Activated CD4-positive, alpha-beta T cell treated with anti-CD3 and anti-CD28 coated beads for 1 hour (primary cell): ENCODE measurements at places on chromosomes 4 and X.

DNA sequence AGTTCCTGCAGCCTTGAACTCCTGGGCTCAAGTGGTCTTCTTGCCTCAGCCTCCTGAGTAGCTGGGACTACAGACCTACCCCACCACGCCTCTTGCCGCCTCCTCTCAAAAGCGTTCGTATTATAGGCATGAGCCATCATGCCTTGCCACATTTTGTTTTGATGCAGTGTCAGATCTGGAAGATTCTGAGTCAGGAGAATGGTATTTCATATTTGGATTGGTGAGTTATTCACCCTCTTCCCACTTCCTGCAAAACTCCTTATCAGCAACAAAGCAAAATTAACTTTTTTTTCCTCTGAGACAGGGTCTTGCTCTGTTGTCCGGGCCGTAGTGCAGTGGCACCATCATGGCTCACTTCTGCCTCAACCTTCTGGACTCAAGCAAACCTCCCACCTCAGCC, 29.6 kb downstream of the REST start:
- no peak for DNase-seq

GRCh38 chrX:116872931-116873330, 410.2 kb upstream of the CT83 start:
- DNase-seq: no peak

DNA sequence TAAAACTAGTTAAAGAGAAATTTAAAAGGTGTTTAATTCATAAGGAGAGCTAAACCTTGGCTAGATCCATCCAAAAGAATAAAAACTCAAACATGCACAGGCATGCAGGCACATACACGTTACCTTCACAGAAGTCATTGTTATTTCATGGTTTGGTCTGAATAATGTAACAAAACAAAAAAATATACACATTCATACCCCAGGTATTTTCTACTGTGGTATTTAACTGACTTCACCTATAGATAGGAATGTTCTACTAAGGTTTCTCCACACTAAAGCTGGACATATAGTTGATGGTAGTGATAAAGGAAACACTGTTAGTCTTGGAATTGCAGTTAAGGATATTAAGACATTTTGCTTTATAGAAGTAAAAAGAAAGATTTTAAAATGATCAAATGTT, 283.6 kb upstream of the PCDH10 start:
- DNase-seq: no peak

GRCh38 chr4:117084866-117085701, at the start of gene TRAM1L1:
Gene TRAM1L1, minus strand, starts transcription at chr4:117085576. Its CDS starts 183 bp downstream, at chr4:117085393.
- no peak for DNase-seq

- DNase-seq: no peak
These were observed 169.2 kb upstream of the LEF1 start for GRCh38 chr4:108337923-108338322.

DNA sequence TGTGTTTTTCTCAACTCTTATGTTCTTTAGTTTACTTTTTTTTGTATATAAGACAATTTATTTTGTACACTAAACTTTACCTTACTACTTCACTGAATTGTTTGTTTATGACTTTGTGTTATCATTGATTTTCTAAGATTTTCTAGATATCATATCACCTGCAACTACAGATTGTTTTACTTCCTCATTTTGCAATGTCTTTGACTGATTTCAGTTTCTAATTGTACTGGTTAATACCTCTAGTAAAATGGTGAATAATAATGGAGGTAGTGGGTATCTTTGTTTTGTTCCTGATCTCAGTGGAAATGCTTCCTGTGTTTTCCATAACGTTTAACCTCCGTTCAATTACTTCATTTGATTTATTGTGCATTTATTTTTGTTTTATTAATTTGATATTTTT, 490.2 kb downstream of the TLL1 start:
- DNase-seq: no peak

DNA sequence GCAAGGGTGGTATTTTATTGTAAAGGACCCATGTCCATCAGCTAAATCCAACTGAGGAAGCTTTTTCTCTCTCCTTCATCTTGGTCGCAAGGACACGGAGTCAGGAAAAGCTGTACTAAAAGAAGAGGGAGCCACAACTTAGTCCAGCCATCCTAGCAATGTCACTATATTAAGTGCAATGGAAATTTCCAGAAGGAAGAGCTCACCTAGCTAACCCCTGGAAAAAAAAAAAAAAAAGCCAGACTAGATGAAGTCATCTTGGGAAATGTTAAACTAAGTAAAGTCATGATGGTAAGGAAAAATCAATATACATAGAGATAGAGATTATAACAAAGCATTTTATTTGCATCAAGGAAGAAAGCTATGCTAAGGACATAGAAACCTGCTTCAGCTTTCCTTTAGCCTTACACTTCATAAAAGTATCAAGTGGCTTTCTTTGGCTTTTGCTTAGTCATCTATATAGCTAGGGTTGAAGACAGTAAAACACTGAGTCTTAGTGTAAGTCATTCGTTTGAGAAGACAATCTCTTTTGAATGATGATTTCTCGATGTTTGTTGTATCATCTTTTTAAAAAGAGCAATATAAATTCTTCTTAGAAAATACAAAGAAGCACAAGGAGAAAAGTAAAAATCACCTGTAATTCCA, 18.6 kb upstream of the CA5B start:
- no peak for DNase-seq

- DNase-seq: no peak
These were observed 151.7 kb upstream of the CXCL13 start for GRCh38 chr4:77453911-77454310.

- DNase-seq: no peak
These were observed 1082.0 kb downstream of the RAPGEF2 start for GRCh38 chr4:160184884-160185283.

DNA sequence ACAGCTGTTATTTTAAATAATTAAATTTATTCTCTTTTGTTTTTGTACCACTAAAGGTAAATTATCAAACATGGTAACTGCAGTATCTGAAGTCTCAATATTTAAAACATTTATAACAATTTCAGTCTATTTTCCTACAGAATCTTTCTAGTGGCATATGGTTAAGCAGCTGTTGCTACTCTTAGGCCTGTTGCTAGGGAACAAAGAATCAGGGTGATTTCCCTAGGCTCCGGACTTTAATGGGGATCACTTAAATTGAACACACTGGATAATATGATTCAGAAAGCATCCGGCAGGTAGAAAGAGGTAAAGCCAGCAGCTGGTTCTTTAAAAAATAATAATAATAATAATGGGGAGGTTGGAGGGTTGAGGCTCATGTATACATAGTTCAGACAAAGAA, 17.6 kb downstream of the FBXO8 start:
- DNase-seq: no peak

DNA sequence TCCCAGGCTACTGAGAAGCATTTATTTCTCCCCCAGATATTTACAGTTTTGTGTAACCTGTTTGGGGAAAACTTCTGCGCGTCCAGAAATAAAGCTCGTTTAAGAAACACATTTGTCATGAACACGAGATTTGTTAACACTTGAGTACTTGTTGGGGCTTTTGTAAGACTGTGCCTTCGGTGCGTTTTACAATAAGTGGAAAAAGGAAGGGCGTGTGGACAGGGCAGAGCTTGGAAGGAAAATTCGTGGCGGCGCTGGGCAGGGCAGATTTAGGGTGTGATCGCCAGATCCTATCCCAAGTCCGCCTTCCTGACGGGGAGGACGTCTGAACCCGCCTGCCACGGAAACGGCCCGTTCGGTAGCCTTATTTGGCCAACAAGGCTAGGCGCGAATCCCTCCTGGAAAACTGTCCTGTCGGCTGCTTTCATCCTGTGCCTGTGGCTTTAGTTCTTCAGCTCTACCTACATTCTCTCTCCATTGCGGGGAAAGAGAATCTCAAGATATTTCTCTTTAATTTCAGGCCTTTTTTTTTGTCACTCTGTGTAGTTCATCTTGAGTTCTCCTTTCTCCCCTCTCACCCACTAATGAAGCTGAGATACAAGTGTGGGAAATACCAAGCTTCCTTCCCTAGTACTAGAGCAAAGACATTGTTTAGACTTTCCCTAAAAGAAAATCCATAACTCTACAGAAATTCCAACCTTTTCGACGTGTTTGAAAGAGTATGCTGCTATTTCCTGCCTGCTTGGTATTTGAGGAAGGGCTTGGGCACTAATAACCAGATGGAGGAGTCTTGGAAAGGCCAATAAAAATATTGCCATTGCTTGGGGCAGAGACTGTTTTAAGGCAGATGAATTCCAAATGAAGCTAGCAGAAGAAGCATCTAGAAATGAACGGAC, 982 bp downstream of the PDLIM5 start:
- DNase-seq: no peak

DNA sequence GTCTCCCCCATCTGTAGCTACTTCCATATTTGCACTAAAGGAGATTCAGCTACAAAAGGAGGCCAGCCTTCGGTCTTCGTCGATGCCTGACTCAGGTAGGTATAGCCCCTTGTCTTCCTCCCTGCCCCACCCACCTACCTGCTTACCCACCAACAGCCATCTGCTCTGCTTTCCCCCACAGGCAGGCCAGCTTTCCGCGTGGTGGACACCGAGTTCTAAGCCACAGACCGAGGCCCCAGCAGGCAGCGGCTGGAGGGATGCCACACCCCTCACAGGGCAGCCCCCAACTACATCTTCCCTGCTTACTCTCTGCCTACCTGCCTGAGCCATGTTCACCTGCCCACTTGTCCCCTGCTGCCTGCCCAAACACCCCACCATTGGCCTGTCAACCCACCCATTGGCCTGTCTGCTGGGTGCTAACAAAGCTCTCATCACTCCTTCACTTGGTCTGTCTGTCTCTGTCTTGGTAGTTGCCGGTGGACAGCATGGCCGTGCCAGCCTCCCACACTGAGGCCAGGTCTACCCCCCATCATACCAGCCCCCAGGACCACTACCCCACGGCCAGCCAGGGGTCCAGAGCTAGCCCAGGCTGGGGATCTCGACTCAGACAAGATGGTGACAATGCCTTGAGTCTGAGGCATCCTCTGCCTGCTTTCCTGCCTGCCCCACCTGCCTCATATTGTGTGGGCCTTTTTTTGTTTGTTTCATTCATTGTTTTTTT, 4.1 kb upstream of the USP11 start:
- DNase-seq: no peak

DNA sequence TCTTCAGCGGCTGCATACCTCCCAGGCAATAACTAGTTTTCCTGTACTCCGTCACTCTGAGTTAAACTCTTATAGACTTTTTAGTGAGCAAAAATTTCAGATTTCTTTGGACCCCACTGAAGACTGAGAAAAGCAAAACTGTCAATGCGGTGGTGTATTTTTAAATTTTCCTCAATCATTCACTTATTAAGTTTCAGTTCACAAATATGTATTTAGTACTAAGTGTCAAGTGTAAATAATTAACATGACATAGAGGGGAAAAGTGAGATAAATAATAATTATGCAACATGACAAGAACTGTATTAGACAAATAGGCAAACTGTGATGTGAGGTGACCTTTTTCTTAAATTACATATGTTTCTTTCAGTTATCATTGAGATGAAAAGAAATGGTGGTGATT, 124.4 kb downstream of the NAF1 start:
- DNase-seq: no peak

DNA sequence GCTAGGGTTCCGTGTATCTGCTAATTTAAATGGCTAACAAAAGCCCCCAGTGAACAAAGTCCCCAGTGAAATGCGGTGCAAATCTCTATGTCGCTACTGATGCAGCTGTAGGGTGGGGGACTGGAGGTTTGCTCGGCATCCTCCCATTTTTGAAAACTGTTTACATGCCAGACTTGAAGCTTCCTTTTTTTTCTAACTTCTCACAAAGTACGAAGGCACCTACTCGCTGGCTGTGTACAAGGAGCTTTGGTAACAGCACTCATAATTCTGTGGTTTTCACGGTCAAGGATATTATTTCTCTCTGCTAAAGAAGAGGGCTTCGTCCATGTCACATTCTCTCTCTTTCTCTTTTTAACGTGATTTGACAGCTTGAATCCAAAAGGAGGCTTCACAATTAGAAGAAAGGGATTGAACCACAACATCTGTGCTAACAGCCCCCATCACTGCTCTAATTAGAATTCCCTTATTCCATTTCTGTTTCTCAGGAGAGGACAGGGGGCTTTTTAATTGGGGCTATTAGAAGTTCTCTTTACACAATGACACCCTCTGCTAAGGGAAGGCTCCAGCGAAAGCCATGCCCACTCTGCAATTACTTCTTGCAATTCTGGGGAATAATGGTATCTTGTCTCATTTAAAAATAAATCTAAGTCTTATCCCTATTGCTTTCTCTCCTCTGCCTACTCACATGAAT, 46.7 kb downstream of the TMEM156 start:
- DNase-seq: no peak

GRCh38 chr4:164768516-164768915, 14.6 kb downstream of the SMIM31 start:
- DNase-seq: no peak

DNA sequence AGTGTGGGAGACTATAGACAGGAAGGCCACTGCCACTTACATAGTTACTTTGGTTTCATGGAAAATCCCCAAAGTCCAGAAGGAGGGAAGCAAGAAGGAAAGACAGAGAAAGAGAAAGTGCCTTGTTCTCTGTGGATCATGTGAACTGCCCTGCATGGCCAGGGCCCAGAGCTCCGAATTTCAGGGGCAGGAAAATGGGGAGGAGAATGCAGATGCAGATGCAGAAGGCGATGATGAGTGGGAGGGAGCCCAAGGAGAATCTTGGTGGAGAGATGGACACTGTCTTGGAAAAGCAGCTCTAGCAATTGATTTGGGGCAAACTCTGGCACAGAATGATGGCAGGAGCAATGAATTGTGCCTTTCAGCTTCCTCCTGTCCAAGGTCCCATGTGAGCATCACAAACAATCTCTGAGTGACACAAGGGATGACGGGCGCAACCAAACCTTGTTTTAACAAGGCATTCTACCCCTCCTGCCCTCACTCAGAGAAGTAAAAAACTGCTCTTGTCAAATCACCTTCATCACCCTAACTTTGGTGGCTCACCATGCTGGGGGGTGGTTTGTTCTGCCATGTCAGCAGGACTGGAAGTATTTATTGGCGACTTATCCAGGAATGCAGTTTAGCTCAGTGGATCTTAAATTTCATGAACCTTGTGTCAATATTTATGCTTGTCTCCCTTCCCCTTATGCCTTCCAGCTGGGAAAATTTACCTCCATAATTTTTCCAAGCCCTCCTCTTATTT, 53.5 kb downstream of the TSC22D3 start:
- no peak for DNase-seq

- DNase-seq: no peak
These were observed 31.5 kb upstream of the HTRA3 start for GRCh38 chr4:8238036-8238511.

DNA sequence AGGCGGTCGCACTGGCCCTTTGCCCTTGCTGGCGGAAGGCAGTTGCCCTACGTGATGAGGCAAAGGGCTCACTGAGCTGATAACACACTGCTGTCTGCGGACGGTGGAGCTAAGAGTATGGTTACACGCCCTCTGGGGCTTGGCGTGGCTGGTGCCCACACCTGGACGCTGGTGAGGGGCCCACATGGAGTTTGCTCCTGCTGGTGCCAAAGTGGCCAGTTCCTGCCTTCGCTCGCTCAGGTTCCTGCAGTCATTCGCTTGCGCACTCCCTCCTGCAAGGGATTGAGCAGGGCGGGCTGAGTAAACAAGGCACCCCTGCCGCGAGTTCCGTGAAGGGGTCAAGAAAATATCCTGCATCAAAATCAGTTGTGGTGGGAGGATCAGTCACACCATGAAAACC, 18.4 kb downstream of the SPARCL1 start:
- no peak for DNase-seq

- no peak for DNase-seq
These were observed 63.4 kb downstream of the PSAPL1 start for GRCh38 chr4:7371210-7371941.
